ENCODE measurements at places on chromosomes 4 and X.

- no peak for DNase-seq
Observed at GRCh38 chr4:24798036-24798610, 2.8 kb downstream of the SOD3 start.

- no peak for DNase-seq
Observed at GRCh38 chr4:26647523-26648224, 63.8 kb downstream of the TBC1D19 start.

- no peak for DNase-seq
Observed at GRCh38 chr4:73540826-73541225, 59.3 kb downstream of the AFM start.

GRCh38 chr4:168637872-168638756 is 141.3 kb downstream of the PALLD start:
- DNase-seq: no peak

DNA sequence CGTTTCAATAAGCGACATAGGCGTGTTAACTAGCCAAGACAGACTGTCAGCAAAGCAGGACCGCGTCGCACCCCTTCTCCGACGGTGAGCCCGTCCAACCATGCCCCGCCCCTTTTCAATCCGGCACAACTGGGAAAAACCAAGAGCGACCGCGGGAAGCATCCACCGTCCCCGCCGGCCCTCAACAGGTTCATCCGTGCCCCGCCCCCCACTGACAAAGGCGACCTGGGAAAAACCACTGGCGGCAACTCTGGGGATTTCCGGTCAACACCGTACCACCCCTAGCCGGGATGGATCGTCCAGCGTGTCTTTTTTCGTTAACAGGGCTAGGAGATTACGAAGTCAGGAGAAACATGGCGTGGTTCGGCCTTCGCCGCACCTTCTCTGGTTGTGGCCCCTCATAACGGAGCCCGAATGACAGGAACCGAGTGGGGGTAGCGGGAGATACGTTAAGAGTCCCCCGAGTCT is 377 bp downstream of the TIMM17B start:
- peak; percentile 83 for DNase-seq

GRCh38 chr4:184588893-184589292 is 60.4 kb downstream of the CASP3 start:
- DNase-seq: no peak

DNA sequence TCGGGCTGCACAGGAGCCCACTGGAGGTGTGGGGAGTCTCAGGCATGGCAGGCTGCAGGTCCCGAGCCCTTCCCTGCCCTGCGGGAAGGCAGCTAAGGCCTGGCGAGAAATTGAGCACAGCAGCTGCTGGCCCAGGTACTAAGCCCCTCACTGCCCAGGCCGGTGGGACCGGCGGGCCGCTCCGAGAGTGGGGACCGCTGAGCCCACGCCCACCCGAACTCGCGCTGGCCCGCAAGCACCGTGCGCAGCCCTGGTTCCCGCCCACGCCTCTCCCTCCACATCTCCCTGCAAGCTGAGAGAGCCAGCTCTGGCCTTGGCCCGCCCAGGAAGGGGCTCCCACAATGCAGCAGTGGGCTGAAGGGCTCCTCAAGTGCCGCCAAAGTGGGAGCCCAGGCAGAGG is 82.0 kb upstream of the NEIL3 start:
- no peak for DNase-seq
